ENCODE measurements at places on chromosomes 6 and 20.

DNA sequence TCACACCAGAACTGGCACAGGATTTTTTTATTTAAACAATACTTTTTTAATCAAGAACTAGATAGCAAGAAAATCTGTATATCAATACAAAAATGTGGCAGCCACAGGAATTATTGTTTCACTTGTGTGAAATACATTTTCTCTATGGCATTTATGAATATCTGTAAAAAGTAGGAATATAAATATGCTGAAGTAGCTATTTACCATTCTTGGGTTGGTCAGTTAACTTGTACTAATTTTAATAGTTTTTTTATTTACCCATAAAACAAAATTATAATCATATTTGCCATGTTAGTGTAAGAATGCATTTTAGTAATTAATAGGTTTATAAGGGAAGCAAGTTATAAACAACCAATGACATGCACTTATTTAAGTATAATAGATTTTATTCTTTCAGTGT is 31.4 kb upstream of the TMEM30A start:
- DNase-seq = no peak

GRCh38 chr6:37678078-37678846 is 19.4 kb downstream of the MDGA1 start:
- no peak for DNase-seq

DNA sequence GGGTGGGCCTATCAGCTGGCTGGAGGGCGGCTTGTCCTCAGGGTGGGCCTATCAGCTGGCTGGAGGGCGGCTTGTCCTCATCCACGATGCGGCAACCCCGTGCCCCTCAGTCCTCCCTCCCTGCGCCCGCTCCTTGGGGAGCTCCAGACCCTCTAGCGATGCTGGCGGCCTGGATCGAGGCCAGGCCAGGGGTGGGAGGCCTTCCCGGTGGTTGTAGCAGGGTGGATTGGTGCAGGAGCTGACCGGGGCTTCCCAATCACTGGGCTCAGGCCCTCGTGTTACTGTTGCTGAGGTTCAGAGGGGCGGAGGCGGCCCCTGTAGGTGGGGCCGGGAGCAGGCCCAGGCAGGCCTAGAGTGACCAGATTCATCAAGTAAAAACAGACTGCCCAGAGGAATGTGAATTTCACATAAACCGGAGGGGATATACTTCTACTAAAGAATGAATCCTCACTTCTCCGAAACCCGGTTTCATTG is 8.8 kb downstream of the SLC17A9 start:
- DNase-seq = no peak

DNA sequence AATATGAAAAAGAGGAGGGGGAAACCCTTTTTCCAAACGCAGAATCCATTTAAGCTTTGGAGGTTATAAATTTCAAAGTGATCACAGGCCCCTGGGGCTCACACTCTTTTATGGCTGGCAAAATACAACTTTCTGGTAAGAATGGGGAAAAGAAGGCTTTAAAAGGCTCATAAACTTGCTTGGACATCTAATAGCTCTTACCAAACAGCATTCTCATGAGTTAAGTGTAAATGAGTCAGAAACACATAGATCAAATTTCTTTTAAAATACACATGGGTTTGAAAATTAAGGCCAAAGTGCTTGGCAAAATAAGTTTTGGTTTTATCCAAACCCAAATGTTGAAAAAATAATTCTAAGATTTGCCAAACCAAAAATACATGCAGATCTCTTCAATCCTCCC is 154.6 kb downstream of the SOBP start:
- no peak for DNase-seq

GRCh38 chr20:47701612-47702011 is 83.7 kb downstream of the SULF2 start:
- DNase-seq = no peak

DNA sequence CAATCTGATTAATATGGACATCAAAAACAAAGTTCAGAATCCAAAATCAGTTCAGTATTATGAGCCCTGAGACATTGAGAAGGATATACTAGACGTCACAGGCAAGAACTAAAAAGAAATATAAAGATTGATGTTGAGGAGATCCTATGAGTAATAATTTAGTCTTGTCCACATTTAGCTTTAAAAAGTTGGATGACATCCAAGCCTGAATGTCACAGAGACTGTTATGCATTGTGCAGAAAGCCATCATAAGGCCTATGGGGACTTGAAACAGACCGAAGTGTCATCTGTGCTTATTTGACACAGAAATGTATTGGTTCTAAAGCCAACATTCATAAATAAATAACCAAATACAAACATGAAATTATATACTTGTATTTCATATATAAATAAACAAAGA is 581.8 kb upstream of the MMS22L start:
- DNase-seq = no peak

Data from T-helper 17 cell (primary cell).